Vagina (tissue), 2 donors: ENCODE measurements at places on chromosomes 4 and X.

DNA sequence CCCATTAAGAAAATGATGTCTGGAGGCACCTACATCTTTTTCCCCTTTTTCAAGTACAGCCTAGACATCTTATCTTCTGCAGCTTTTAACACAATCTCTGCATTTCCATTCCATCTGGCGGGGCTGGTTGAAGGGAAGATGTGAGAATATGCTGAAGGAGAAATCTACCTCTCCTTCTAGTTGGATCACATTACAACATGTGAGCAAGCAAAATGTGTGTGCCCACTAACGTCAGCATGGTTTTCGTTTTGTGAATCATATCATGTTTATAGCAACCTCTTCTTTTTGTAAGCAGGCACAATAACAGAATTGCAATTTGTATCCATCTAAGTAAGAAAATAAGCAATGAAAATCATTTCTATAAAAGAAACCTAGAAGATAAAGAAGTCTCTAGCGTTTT is 28.9 kb upstream of the MID1 start:
- DNase-seq: no peak

DNA sequence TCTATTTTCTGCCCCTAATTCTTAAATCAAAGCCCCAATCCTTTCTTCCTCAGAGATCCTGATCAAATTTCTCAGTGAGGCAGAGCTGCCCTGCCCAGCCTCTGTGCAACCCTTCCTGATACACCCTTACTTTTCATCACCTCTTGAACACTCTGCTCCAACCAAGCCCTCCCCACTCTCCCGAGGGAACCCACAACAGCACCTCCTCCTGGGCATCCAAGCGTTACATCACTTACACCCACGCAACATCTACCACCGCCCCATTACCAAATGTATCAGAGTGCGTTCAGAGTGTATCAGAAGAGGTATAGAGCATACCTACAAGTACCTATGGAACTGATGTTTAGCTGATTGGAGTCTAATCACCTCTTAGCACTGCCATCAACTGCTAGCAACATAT is 186.5 kb downstream of the RAP1GDS1 start:
- no peak for DNase-seq

- no peak for DNase-seq
Observed at GRCh38 chr4:1364748-1365147, 17.7 kb downstream of the UVSSA start.

DNA sequence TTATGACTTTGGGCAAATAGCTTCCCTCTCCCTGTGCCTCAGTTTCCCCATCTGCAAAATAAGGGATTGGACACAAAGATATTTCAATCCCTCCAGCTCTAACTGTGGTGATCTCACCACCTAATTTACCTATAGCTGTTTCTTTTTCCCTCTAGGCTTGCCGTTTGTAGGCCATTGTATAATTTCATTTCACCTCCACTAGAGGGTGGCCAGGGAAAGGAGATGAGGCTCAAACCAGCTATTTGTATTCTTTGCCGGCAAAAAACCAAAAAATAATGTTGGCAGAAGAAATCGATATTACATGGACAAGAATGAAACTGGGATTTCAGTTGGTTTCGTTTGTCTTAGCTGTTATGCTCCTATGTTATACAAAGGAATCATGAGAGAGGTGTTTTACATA is 36.1 kb upstream of the DOCK11 start:
- no peak for DNase-seq

GRCh38 chr4:75892508-75892907 is 9.7 kb downstream of the PPEF2 start:
- no peak for DNase-seq
